Inflammatory macrophage treated with lipopolysaccharide for 1 hour (primary cell): ENCODE measurements at places on chromosomes 2 and 18.

GRCh38 chr2:233085037-233085838 lies 25.1 kb downstream of the INPP5D start:
- DNase-seq, result no peak

- DNase-seq, result no peak
Observed at GRCh38 chr2:164826293-164827243, 15.1 kb downstream of the COBLL1 start.

DNA sequence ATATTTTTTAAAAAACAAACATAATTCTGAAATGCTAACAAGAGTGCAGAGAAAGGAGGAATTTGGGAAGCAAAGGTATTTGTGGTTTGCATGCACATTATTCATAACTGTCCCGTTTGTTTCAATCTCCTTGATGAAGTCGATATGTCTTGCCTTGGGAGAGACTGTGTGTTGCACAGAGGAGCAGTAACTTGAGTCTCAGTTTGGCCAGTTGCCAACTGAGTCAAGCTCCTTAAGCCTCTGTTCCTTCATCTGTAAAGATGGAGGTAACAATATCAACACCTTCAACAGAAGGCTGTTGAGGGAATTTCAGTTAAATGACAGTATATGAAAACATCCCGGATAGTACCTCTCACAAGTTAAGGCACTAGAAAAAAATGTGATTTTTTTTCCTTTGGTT lies 226.2 kb downstream of the ASXL3 start:
- DNase-seq, result no peak

DNA sequence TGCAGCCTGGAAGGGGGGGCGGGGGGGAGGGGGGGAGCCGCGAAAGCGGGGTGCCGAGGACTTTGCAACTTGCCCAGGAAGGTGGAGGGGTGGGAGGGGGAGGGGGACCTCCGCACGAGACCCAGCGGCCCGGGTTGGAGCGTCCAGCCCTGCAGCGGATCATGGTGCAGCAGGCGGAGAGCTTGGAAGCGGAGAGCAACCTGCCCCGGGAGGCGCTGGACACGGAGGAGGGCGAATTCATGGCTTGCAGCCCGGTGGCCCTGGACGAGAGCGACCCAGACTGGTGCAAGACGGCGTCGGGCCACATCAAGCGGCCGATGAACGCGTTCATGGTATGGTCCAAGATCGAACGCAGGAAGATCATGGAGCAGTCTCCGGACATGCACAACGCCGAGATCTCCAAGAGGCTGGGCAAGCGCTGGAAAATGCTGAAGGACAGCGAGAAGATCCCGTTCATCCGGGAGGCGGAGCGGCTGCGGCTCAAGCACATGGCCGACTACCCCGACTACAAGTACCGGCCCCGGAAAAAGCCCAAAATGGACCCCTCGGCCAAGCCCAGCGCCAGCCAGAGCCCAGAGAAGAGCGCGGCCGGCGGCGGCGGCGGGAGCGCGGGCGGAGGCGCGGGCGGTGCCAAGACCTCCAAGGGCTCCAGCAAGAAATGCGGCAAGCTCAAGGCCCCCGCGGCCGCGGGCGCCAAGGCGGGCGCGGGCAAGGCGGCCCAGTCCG lies 540 bp downstream of the SOX11 start:
- no peak for DNase-seq

DNA sequence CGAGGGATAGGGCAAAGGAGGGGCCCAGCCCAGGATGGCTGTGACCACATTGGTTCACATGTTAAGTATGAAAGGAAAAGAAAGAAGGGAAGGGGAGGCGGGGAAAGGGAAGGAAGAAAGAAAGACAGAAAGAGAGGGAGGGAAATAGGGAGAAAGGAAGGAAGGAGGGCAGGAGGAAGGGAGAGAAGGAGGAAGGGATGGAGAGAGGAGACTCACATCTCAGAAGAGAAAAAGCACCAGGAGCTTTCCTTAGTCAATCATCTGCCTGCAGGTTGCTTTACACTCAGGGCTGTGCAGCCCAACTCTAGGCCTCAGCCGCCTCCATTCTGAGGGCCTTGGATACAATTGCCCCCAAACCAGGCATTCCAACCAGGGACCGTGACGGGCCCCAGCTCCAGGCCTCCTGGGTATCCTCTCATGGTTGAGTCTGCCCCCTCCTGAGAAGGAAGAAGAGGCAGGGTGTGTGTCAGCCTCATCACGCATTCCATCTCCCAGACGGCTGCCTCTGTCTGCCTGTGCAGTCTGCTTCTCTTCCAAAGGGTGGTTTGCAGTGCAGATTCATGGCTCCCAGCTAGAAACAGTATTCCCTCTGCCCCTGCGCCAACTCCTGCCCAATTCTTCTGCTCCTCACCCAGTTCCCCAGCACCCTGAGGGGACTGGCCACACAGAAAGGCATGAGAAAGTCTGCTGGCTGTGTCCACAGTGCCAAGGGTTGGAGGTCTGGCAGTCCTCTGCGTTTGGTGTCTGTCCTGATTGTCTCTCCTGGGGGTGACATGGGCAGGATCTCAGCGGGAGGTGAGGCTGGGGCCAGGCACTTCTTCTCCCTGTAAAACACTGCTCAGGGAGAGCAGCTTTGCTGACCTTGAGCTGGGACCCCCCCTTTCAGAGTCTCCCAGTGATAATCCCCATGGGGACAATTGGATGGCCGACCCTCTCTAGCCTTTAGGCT lies 163.3 kb downstream of the SMAD7 start:
- no peak for DNase-seq

GRCh38 chr2:229783108-229783721 lies 68.9 kb upstream of the DNER start:
- DNase-seq, result no peak

GRCh38 chr2:189676471-189676870 lies 2.0 kb downstream of the ANKAR start:
- no peak for DNase-seq

DNA sequence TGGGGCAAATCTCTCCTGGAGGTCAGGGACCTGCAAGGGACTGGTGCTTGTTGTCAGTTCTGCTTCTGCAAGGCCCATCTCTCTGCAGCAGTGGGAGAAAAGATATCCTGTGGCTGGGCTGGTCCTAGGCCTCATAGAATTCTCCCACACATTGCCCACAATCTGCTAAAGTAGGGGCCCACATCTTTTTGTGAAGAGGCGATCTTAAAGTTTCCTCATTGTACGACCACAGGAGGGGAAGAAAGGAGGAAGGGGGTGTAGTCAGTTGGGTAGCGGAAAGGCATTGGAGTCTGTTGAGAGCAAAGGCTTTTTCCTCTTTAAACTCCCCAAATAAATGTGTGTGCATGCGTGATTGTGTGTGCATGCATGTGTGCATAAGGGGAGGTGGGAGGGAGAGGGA lies 145.3 kb downstream of the SLC4A3 start:
- DNase-seq, result no peak

GRCh38 chr18:63099091-63099840 lies 220.3 kb downstream of the BCL2 start:
- no peak for DNase-seq

DNA sequence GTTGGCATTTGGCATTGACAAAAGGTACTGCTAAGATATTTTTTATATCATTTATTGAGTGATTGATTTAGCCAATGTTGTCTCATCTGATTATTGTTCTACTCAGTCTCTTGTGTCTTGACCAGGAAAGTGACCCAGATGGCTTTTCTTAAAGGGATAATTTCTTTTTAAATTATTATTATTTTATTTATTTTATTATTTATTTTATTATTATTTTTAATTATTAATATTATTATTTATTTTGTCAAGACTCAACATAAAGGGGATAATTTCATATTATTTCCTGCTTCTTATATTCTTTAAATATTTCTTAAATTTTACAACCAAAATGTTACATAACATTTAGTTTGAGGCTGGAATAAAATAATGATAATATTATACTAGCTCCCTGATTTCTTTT lies 27.1 kb downstream of the DYNC2LI1 start:
- no peak for DNase-seq

- peak; percentile 20 for DNase-seq
Observed at GRCh38 chr2:85998071-85998991, 107.4 kb downstream of the POLR1A start.

DNA sequence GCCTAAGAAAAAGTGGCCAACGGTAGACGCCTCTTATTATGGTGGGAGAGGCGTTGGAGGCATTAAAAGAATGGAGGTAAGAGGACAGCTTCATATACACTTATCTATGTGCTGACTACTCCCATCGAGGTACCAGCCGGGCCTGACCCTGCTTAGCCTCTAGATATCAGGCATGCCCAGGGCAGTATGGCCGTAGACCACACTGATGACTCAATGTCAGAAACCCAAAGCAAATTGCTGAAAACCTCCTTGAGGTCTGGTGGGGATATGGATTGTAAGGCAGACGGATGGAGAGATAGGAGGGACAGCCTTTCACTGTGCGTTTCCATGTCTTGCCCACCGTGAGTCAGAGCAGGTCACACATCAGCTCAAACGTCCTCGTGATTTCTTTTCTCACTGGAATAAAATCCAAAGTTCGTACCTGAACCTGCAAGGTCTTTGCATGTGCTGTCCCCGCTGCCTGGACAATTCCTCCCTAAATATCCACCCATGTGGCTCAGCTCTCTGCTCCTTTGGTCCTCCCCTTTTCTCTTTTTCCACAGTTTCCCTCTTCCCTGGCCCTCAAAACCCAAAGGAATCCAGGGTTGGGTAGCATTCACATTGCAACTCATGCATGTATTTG lies 168.9 kb downstream of the ANTXR1 start:
- no peak for DNase-seq

DNA sequence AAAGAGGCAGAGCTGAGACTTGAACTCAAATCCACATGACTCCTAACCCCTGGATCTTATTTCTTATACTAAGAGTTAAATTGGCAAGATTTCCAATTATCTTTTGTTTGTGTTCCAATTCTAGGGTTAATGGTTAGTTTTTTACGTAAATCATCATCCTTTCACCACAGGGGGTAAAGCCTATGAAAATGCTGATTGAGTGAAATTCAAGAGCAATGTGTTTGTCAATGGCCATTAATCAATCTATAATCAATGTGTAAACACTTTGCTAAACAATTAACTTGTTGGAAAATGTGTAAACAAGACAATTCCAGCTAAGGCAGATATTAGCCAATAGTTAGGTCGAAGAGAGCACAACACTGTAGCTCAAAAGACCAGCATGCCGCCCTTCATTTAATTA lies 376.5 kb upstream of the ACVR2A start:
- no peak for DNase-seq

DNA sequence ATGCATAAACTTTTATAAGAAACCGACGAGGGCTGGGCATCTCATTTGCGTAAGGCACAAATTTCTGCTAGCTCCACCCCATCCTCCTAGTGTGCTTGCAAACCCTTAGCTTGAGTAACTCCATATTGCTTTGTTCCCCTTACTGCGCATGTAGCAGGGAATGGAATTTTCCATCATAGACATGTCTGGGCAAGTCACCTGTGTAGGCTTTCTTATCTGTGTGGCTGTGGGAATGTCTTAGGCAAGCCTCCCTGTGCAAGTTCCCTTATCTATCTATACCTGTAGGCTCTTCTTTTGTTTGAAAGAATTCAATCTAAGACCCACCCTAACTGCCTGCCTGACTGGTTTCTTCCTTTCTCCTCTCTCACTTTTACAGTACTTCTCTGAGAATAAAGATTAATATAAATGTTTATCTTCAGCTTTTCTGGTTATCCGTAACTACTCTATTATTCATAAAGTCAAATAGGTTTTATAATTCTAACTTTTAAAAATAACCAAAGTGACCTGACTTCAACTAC lies 217.6 kb upstream of the FIGN start:
- DNase-seq, result no peak

DNA sequence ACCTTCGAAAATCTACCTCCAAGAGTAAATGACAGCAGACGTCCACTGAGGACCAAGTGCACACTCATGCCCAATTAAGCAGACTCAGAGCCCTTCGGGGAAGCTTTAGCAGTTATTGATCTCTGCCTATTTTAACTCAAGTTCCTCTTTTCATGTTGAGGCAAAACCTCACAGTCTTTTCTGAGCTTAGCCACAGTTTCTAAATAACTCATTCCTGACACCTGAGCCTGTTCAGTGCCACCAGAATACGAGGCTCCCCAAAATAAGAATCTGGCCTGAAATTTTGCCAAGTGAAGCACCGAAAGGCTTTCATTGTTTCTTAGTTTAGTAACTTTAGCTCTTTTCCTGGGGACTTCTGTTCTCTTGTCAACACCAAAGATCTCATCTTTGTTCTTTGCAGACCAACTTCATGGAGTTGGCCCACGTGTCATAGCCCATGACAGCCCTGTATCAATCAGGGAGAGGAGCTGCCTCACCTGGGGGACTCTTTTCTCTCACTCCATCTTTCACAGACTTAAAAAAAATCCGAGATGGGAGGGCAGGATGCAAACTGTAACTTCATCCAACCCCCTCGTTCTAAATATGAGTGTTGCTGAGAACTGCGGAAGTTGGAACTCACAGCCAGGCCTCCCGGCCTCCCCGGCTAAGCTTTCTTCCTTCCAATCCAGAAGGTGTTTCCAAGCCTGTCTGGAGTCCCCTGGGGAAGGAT lies 22.2 kb downstream of the INPP5D start:
- DNase-seq, result no peak

GRCh38 chr18:79572848-79573451 lies 106.7 kb upstream of the CTDP1 start:
- DNase-seq, result no peak

DNA sequence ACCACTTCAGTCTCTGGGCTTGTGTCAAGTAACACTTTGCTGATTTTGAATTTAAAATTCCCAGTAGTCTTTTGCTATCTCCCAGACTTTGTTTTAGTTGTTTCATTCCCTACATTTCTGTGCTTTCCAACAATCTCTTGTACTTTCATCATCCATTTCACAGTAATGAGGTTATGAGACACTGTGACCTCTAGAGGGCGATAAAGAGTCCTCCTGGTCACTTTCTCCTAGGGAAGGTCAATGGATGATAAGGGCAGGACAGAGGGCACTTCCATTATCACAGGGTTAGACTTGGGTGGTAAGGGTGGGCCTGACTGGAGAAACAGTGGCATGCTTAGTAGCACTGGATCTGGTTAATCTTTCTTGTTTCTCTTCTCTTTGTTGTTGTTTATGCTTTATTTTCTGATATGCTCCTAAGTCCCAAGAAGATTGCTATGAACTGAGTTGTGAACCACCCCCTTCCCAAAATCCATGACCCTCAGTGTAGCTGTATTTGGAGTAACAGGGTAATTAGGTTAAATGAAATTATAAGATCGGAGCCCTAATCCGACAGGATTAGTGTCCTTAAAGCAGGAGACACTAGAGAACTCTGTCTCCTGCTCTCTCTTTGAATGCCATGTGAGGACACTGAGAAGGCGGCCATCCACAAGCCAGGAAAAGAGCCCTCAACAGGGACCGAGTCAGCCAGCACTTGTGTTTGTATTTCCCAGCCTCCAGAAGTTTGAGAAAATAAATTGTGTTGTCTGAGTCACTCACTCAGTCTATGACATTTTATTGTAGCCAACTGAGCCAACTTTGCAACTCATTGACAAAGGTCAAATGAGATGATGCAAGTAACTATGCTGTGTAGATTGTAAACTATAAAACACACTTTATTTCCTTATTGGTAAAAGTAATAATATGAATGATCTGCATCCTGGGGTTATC lies 779.2 kb downstream of the CNTNAP5 start:
- peak; percentile 57 for DNase-seq

DNA sequence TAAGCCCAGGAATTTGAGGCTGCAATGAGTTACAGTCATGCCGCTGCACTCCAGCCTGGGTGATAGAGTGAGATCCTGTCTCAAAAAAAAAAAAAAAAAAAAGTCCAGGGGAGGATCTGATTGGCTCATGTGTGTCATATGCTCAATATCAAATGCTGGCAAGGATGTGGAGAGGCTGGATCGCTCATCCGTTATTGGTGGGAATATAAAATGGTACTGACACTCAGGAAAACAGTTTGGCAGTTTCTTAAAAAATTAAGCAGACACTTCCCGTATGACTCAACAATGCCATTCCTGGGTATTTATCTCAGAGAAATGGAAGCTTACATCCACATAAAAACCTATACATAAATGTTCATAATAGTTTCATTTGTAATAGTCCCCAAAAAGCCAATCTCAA lies 68.9 kb downstream of the MEX3C start:
- no peak for DNase-seq
